Activated T-helper 2 cell treated with anti-CD3 and anti-CD28 coated beads, Interferon-gamma antibody, Interleukin-2, Interleukin-4, amounts not matched to agents 10 μg/mL and 5 μg/mL and 100 μg/mL, durations not matched to agents 14 hours and 24 hours and 36 hours (primary cell): ENCODE measurements at places on chromosomes 12 and 14. TPM values are rescaled to one million over a fixed set of nuclear protein-coding genes. Genes with fewer than 3 reads are reported as not detected.

DNA sequence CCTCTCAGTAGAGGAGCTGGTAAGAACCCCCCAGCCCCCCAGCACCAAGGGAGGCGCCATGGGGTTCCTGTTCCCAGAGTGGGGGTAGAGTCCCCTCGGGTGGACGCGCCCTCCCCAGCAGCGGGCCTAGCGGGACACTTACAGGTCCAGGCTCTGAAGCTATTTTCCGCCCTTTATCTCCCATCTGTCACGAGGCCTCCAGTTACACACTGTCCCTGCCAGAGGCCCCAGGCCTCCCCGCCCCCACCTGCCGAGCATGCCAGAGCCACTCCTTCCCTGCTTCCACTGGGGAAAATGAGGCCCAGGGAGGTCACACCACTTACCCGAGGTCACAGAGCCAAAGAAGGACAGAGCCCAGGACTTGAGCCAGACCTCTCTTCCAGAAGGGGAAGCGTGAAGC lies 3.1 kb downstream of the C14orf180 start:
- DNase-seq: no peak
- no peak overlapping the region for H3K27ac ChIP-seq
- no peaks in the 10 kb centered on the region for H3K4me1 ChIP-seq
- no peak overlapping the region for H3K4me3 ChIP-seq
- no peaks in the 10 kb centered on the region for H3K36me3 ChIP-seq

- H3K36me3 ChIP-seq: peaks cover 76% of the 10 kb centered on the region
- no peaks in the 10 kb centered on the region for H3K27me3 ChIP-seq
- H3K4me3 ChIP-seq: peak overlapping the region; percentile 52
- DNase-seq: no peak
- H3K27ac ChIP-seq: peak overlapping the region; percentile 95
Observed at GRCh38 chr12:101780599-101780998, 41.3 kb upstream of the SYCP3 start.

DNA sequence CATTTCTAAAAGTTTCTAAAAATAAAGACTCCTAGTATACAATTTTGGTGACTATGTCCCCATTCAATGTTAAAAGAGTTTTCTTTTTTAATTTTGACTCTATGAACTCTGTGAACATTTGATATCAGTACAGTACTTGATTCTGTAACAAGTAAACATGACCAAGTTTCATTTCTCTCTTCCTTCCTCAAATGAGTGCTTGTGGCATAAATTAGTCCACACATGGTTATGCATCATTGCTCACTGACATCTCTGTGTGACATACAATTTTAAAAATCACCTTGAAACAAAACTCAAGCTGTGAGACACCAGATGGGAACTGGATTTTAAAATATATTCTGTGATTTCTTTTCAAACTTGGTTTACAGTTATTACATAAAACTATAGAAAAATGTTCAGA lies 253.9 kb upstream of the MDGA2 start:
- H3K4me1 ChIP-seq: no peaks in the 10 kb centered on the region
- DNase-seq: no peak
- no peaks in the 10 kb centered on the region for H3K36me3 ChIP-seq

DNA sequence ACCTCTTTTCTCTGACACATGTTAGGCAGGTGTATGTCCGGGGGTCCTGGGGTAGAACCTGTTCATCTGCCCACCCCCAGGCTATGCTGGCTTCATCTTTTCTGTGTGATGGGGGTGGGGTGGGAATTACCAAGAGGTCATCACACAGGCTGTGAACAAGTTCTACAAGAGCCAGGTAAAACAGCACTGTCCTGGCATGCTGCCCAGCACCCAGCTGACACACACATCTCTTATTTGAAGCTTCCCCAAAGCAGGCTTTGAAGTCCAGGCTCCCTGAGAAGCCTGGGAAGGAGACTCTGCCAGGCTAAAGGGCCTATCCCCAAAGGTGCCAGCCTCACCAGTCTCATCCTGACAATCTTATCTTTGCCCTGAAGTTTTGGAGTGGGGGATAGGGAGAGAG lies 141.1 kb downstream of the ALG10 start:
- no peaks in the 10 kb centered on the region for H3K4me1 ChIP-seq
- H3K36me3 ChIP-seq: no peaks in the 10 kb centered on the region
- no peak overlapping the region for H3K27ac ChIP-seq
- no peak overlapping the region for H3K4me3 ChIP-seq

GRCh38 chr14:89175881-89176799 lies 240.9 kb downstream of the FOXN3 start:
- H3K27ac ChIP-seq: no peak overlapping the region
- peaks cover 57% of the 10 kb centered on the region for H3K36me3 ChIP-seq
- H3K4me1 ChIP-seq: peaks cover 4% of the 10 kb centered on the region
- no peak for DNase-seq
- H3K4me3 ChIP-seq: no peak overlapping the region

DNA sequence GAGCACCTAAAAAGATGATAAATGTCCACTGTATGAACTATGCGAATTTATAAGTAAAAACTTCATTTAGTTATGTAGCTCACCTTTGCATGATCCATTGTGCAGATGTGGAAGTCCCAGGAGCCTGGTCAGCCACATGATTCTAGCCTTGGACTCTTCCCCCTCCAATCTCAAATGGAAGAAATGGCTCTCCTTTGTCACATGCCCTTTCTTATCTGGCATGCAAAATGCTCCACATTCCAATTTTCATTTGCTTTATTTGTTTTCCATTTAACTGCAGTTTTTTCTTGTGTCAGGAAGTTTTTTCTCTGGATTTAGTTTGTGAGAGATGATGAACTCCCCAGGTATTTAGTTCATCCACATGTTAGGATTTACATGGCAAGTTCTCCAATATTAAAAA lies 73.8 kb downstream of the DYRK2 start:
- DNase-seq: no peak
- no peaks in the 10 kb centered on the region for H3K36me3 ChIP-seq
- H3K27ac ChIP-seq: no peak overlapping the region
- H3K27me3 ChIP-seq: peaks cover 6% of the 10 kb centered on the region

GRCh38 chr14:37711831-37712475 lies 116.5 kb downstream of the TTC6 start:
- H3K4me1 ChIP-seq: no peaks in the 10 kb centered on the region
- H3K36me3 ChIP-seq: no peaks in the 10 kb centered on the region
- H3K27me3 ChIP-seq: no peaks in the 10 kb centered on the region
- H3K27ac ChIP-seq: no peak overlapping the region
- DNase-seq: no peak
- H3K4me3 ChIP-seq: no peak overlapping the region

DNA sequence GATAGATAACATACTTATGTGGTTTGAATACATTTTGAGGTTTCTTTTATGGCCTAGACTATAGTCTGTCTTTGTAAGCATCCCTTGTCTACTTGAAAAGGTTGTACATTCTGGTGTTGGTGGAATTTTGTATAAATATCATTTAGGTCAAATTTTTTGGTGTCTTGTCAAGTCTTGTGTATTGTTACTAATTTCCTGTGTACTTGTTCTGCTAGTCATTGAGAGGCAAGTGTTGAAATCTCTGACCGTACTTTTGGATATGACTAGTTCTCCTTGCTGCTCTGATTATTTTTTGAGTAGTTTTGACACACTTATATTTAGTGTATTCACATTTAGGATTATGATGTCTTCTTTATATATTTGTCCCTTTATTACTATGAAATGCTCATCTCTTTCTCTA lies 219.6 kb downstream of the CCDC91 start:
- H3K4me3 ChIP-seq: no peak overlapping the region
- no peak for DNase-seq
- H3K27me3 ChIP-seq: no peaks in the 10 kb centered on the region
- no peaks in the 10 kb centered on the region for H3K4me1 ChIP-seq
- no peaks in the 10 kb centered on the region for H3K36me3 ChIP-seq

GRCh38 chr12:6250343-6250742 lies 50.1 kb downstream of the CD9 start:
- no peaks in the 10 kb centered on the region for H3K4me1 ChIP-seq
- DNase-seq: no peak
- H3K27ac ChIP-seq: no peak overlapping the region
- H3K27me3 ChIP-seq: peaks cover 2% of the 10 kb centered on the region
- no peaks in the 10 kb centered on the region for H3K36me3 ChIP-seq

Gene RNASE7
- total RNA-seq: not detected in 2 replicates
